CD8-positive, alpha-beta memory T cell (primary cell): ENCODE measurements at places on chromosomes 7 and 10. TPM values are rescaled to one million over a fixed set of nuclear protein-coding genes. Genes with fewer than 3 reads are reported as not detected.

The ZNF117 gene
- polyA plus RNA-seq = 0.89 TPM

The SKIDA1 gene
- 0.20 TPM for polyA plus RNA-seq

The TFR2 gene
- polyA plus RNA-seq = 2.7 TPM

The PLEKHS1 gene
- not detected for polyA plus RNA-seq

The GJC3 gene
- not detected for polyA plus RNA-seq
